ENCODE measurements at places on chromosomes 4 and X. TPM values are rescaled to one million over a fixed set of nuclear protein-coding genes. Genes with fewer than 3 reads are reported as not detected.

Gene UGT2B15
- not detected for total RNA-seq

Gene MCF2
- total RNA-seq, result not detected

Gene TLR3
- total RNA-seq, result 28.5 TPM

Gene IQCM
- not detected for total RNA-seq

Gene NAP1L2
- total RNA-seq, result 2.6 TPM

Gene ARX
- total RNA-seq, result not detected

Gene DCAF4L1
- total RNA-seq, result 0.38 TPM

Gene AFP
- total RNA-seq, result not detected

Gene NPY1R
- 4.6 TPM for total RNA-seq

Gene CCDC120
- 10.8 TPM for total RNA-seq

Gene BTK
- total RNA-seq, result 34.1 TPM

DNA sequence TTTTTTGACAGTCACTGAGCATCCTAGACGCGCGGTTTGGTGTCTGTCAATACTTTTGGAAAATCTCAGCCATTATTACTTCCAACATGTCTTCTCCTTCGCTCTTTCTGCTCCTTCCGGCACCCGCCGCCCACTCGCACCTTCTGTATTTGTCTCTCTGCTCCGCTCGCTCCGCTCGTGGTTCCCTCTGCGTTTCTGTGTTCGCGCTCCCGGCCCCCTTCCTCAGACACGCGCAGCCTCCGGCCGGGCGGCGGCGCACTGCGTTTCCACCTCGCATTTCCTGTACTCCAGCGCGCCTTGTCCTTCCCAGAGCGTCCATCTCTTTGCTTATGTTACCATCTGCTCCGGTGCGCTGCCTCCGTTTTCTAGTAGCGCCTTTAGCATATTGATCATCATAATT is 21.1 kb downstream of the PDE6B start:
- no peak for DNase-seq
- H3K27ac ChIP-seq, result no peak overlapping the region
- H3K4me3 ChIP-seq, result no peak overlapping the region
- peaks cover 27% of the 10 kb centered on the region for H3K27me3 ChIP-seq
- no peaks in the 10 kb centered on the region for H3K36me3 ChIP-seq
- H3K4me1 ChIP-seq, result no peaks in the 10 kb centered on the region

- H3K27ac ChIP-seq, result no peak overlapping the region
- H3K4me3 ChIP-seq, result no peak overlapping the region
- no peak for DNase-seq
- H3K36me3 ChIP-seq, result no peaks in the 10 kb centered on the region
- no peaks in the 10 kb centered on the region for H3K27me3 ChIP-seq
- H3K4me1 ChIP-seq, result no peaks in the 10 kb centered on the region
Measured at GRCh38 chrX:29902004-29902403, 313.4 kb upstream of the MAGEB2 start.

GRCh38 chr4:139682741-139683151 is 17.1 kb downstream of the MGST2 start:
- H3K36me3 ChIP-seq, result peaks cover 22% of the 10 kb centered on the region
- H3K4me1 ChIP-seq, result peaks cover 20% of the 10 kb centered on the region
- H3K27ac ChIP-seq, result no peak overlapping the region
- DNase-seq, result no peak

- H3K27ac ChIP-seq, result no peak overlapping the region
- peaks cover 9% of the 10 kb centered on the region for H3K36me3 ChIP-seq
- H3K4me3 ChIP-seq, result no peak overlapping the region
- no peaks in the 10 kb centered on the region for H3K4me1 ChIP-seq
Measured at GRCh38 chr4:56941403-56941802, 33.7 kb downstream of the REST start.

GRCh38 chr4:23962462-23962861 is 72.6 kb upstream of the PPARGC1A start:
- H3K27me3 ChIP-seq, result no peaks in the 10 kb centered on the region
- no peaks in the 10 kb centered on the region for H3K36me3 ChIP-seq
- no peaks in the 10 kb centered on the region for H3K4me1 ChIP-seq
- no peak for DNase-seq
- no peak overlapping the region for H3K4me3 ChIP-seq

- H3K36me3 ChIP-seq, result no peaks in the 10 kb centered on the region
- H3K4me3 ChIP-seq, result no peak overlapping the region
- no peak overlapping the region for H3K27ac ChIP-seq
- H3K27me3 ChIP-seq, result no peaks in the 10 kb centered on the region
Measured at GRCh38 chr4:138677212-138677611, 338.4 kb upstream of the NOCT start.

- H3K27me3 ChIP-seq, result no peaks in the 10 kb centered on the region
- H3K27ac ChIP-seq, result no peak overlapping the region
- DNase-seq, result no peak
- H3K36me3 ChIP-seq, result no peaks in the 10 kb centered on the region
- H3K4me1 ChIP-seq, result no peaks in the 10 kb centered on the region
Measured at GRCh38 chrX:133337250-133337649, 78.0 kb downstream of the GPC4 start.

- no peaks in the 10 kb centered on the region for H3K4me1 ChIP-seq
- H3K36me3 ChIP-seq, result no peaks in the 10 kb centered on the region
- H3K27me3 ChIP-seq, result no peaks in the 10 kb centered on the region
- DNase-seq, result no peak
Measured at GRCh38 chr4:89754531-89754930, 82.4 kb downstream of the SNCA start.

DNA sequence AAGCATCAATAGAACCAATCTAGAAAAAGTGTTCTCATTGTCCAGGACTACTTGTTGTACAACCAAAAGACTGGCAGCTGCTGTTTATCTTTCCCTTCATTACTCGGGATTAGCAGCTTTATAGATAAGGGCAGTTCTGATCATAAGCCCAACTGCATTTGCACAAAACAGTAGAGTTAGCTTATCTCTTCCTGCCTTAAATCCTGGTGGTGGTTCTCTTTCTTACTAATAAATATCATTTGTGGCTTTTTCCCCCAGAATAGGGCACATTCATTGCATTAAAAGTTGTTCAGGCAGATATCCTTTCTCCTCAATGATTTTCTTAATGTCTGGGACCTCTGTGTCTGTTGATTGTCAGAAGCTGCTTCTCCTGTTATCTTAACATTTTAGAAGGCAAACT is 20.2 kb upstream of the RRAGB start:
- no peaks in the 10 kb centered on the region for H3K4me1 ChIP-seq
- H3K27me3 ChIP-seq, result no peaks in the 10 kb centered on the region
- H3K36me3 ChIP-seq, result no peaks in the 10 kb centered on the region

DNA sequence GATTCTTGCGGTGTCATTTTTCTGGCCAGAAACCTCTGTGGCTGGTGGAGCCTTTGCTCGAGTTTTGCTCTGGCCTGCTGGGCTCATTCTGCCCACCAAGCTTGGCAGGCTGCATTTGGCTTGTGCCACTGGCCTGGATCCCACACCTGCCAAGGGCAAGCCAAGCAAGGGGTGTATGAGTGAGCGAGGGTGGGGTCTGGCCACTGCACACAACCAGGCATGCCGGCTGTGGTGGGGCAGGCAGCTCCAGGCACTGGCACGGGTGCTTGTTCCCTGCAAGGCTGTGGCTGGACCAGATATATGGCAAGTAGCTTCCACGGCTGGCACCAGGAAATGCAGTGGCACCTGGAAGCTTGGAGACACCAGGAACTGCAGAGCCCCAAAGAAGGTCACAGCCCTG is 68.6 kb upstream of the PPP3CA start:
- no peaks in the 10 kb centered on the region for H3K36me3 ChIP-seq
- H3K4me3 ChIP-seq, result no peak overlapping the region
- no peaks in the 10 kb centered on the region for H3K27me3 ChIP-seq

DNA sequence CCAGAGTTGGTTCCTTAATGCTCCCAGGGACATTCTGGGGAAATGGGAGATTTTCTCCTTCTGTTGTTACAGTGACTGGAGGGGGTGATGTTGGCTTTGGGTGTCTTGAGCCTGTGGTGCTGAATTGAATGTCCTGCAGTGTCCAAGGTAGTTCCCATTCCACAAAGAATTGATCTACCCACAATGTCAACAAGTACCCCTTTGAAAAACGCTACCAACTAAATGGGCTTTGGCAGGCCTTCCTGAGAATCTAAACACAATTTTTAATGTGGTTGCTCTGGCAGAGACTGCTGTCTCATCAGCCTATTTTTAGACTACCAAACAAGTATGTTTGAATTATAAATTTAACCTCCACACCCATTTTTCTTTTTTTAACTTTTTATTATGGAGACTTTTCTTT is 69.4 kb downstream of the CCKAR start:
- no peak overlapping the region for H3K4me3 ChIP-seq
- DNase-seq, result no peak
- no peak overlapping the region for H3K27ac ChIP-seq
- H3K27me3 ChIP-seq, result no peaks in the 10 kb centered on the region
- H3K36me3 ChIP-seq, result peaks cover 53% of the 10 kb centered on the region
- H3K4me1 ChIP-seq, result no peaks in the 10 kb centered on the region

DNA sequence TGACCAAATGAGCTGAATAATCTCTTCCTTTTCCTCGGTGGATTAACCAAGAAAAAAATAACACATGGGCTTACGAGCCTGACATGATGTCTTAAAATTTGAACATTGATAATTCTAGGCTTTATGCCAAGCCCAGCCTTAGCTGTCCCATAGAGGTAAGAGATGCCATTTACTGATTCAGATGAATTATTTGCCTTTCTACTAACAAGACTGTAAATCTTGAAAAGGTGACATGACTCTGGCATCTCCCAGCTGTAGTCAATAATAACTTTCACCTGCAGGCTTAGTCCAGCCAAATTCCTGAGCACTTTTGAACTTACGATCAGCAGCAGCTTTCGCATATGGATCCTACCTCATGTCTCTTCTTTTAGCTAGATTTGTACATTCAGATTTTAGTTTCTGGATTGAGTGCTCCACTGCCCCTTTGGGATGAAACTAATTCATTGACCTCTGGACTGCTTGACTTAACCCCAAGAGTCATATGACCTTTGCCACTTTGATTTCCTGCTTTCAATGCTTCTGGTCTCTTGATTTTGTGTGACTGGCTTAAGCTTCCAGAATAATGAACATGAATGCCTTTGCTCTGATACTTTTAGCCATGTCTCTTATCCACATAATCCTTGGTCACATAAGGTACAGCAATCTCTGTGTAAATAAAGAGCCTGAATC is 876.4 kb upstream of the SLIT2 start:
- H3K4me1 ChIP-seq, result no peaks in the 10 kb centered on the region
- H3K36me3 ChIP-seq, result no peaks in the 10 kb centered on the region
- H3K27ac ChIP-seq, result no peak overlapping the region
- DNase-seq, result no peak

DNA sequence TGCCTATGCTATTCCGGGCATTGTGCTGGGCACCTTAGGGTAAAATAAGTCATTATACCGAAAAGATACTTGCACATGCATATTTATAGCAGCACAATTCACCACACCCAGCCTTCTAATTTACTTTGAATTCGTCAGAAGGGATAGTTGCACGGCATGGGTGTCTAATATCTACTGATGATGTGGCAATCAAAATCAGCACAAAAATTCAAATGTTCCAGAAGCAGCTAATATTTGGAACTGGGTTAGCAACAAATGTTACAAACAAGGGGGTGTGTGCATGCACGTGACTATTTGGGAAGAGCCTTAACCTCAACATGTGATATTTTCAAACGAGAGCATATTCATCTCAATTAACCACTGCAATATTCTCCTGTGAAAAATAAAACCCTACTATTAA is 79.7 kb upstream of the PRSS48 start:
- no peak for DNase-seq
- H3K27me3 ChIP-seq, result no peaks in the 10 kb centered on the region
- H3K4me3 ChIP-seq, result no peak overlapping the region

DNA sequence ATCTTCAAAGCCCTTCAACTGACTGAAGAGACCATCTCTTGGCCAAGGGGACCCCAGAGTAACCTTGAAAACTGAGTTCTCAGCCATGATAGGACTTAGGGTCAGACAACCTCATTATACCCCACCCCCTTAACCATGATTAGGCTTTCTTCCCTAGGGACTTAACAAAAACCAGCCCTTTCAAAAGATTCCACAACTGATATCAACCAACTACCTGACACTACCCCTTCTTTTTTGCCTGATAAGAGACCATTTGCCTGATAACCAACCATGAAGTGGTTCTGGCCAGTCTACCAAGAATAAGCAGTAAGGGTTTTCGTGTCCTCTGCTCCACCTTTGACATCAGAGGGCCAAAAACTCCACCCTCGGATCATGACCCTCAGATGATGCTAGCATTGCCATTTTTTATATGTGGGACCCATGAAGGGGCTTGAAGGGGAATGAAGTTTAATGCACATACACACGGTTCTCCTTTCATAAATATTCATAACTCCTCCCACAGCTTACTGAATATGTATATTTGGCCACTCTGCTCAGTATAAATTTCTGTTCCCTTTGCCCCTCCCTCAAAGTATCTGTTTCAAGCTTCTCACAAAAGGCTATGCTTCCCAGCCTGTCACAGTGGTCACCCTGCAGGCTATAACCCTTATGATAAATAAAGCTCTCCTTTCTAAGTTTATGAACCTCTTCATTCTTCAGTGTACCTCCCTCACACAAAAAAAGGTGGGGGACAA is 12.3 kb downstream of the TBCK start:
- H3K36me3 ChIP-seq, result peaks cover 15% of the 10 kb centered on the region
- H3K4me3 ChIP-seq, result no peak overlapping the region
- H3K27me3 ChIP-seq, result no peaks in the 10 kb centered on the region
- no peak overlapping the region for H3K27ac ChIP-seq

DNA sequence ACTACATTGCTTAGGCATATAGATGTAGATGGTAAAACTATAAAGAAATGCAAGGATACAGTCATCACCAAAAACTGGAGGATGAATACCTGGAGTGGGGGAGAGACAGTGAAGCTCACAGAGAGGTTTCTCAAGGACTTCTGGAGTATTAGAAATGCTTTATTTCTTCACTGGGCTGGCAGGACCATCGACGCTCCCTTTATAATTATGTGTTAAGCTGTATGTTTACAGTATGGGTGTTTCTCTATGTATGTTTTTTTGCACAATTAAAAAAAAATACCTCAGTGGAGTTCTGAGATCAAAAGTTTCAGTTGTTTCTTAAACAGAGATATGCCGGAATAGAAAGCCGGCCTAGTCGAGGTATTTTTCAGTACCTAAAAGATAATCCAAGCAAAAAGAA is 201.3 kb downstream of the NSUN7 start:
- no peaks in the 10 kb centered on the region for H3K27me3 ChIP-seq
- no peak overlapping the region for H3K4me3 ChIP-seq
- DNase-seq, result no peak
- no peak overlapping the region for H3K27ac ChIP-seq
- H3K36me3 ChIP-seq, result no peaks in the 10 kb centered on the region
- H3K4me1 ChIP-seq, result peaks cover 14% of the 10 kb centered on the region

- H3K4me1 ChIP-seq, result no peaks in the 10 kb centered on the region
- no peaks in the 10 kb centered on the region for H3K27me3 ChIP-seq
- DNase-seq, result no peak
- no peak overlapping the region for H3K27ac ChIP-seq
- no peaks in the 10 kb centered on the region for H3K36me3 ChIP-seq
- no peak overlapping the region for H3K4me3 ChIP-seq
Measured at GRCh38 chr4:179867300-179867878, 2375.8 kb upstream of the TENM3 start.

DNA sequence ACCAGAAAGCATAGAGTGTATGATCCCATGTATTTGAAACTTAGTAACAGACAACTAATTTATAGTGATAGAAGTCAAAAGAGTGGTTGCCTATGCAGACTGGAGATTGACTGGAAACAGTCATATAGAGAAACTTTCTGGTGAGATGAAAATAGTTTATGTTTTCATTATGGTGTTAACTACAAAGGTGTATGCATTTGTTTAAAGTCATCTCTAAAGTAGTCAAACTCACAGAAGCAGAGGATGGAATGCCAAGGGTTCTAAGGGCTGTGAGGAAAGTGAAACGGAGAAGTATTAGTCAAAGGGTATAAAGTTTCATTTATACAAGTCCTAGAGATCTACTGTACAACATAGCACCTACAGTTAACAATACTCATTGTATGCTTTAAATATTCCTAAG is 45.8 kb downstream of the ENOX2 start:
- DNase-seq, result no peak
- no peaks in the 10 kb centered on the region for H3K4me1 ChIP-seq
- no peaks in the 10 kb centered on the region for H3K36me3 ChIP-seq
- H3K27me3 ChIP-seq, result no peaks in the 10 kb centered on the region
- H3K27ac ChIP-seq, result no peak overlapping the region
